ENCODE measurements at places on chromosomes 5 and 9.
A peak's percentile ranks its signal among the peaks of the same experiment; 100 is the strongest.

DNA sequence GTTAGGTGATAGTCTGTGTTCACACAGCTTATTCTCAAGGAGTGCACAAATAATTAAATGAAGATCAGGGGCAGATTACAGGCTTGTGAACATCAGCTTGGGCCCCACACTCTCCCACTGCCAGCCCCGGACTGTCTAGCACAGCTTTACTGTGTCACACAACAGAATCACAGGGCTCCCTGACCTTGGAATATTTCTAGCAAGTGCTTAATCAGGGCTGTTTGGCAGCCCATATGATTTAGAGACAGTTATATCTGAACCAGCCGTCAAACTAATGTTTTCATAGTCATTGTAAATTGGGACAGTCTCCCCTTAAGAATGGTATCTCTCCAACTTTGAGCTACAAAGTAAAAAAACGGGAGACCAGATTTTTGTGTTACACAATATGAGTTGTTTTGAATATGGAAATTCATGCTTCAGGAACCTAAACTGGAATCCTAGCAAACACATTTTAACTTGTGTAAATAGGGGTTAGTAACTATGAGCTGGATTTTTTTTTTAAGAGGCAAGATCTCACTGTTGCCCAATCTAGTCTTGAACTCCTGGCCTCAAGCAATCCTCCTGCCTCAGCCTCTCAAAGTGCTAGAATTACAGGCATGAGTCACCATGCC, 517.6 kb downstream of the BNC2 start:
- peak; percentile 22 for ATAC-seq

GRCh38 chr5:124796495-124796894, 50.1 kb upstream of the ZNF608 start:
- no peak for ATAC-seq

DNA sequence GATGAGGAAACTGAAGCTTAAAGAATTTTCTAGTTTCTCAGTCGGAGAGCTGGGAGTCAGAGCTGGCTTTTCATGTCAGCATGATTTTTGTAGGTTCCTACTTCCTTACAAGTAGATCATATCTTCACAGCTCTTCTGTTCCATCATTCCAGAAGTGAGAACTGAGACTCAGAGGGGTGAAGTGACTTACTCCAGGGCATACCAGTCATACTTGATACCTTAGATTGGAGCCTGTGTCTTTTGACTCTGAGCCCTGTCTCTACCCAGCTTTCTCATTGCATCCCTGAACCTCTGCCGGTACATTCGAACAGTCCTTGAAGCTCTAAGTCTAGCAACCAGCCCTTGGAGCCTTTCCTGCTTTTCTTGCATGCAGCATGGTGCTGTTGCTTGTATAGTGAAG, 53.3 kb downstream of the MCCC2 start:
- ATAC-seq, result no peak

DNA sequence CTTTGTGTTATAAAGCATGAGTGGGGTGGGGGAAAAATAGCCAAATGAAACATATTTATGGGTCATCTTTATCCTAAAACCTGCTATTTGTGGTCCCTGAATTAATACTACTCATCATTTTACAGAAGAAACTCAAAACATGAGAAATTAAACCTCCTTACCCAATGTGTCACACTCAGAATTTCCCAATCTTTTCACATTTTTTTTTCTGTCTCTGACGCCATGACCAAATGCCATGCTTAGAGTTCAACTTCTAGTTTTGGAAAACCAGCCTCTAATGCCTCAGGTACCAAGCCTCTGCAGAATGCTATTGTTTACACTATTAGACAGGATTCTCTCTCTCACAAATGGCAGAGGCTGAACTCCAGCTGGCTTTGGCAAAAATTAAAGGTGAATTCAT, 505.5 kb upstream of the WWC1 start:
- ATAC-seq, result no peak

DNA sequence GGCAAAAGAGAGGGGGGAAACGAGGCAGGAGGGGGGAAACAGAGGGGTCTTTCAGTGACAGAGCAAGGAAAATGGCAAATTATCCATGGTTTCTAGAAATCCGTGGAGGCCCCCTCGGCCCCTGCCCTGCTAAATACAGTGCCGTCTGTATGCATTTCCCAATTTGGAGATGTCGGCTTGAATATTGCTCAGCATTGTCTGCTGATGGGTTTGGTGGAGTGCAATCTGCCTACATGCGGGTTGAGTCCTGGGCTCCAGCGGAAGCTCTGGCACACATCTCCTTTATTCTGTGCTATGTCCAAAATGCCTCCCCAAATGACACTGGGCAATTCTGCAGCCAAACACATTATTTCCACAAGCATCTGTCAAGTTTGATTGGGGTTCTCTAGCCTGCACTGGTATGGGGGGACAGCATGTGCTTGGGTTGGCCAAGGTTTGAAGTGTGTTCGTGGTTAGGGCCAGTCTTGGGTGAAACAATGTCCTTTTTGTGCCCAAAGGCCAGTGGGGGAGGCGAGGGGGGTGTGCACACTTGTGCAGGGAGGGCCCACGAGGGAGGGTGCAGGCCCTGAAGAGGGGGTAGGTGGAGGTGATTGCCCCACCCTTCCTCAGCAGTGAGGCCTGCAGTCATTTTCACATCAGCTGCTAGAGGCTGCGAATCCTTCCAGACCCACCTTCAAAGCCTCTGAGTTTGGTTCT, 6.2 kb upstream of the NEUROG1 start:
- no peak for ATAC-seq

GRCh38 chr9:88645172-88645878, 110.3 kb downstream of the NXNL2 start:
- no peak for ATAC-seq

- ATAC-seq, result no peak
Observed at GRCh38 chr9:121227862-121228261, 26.2 kb upstream of the RAB14 start.

DNA sequence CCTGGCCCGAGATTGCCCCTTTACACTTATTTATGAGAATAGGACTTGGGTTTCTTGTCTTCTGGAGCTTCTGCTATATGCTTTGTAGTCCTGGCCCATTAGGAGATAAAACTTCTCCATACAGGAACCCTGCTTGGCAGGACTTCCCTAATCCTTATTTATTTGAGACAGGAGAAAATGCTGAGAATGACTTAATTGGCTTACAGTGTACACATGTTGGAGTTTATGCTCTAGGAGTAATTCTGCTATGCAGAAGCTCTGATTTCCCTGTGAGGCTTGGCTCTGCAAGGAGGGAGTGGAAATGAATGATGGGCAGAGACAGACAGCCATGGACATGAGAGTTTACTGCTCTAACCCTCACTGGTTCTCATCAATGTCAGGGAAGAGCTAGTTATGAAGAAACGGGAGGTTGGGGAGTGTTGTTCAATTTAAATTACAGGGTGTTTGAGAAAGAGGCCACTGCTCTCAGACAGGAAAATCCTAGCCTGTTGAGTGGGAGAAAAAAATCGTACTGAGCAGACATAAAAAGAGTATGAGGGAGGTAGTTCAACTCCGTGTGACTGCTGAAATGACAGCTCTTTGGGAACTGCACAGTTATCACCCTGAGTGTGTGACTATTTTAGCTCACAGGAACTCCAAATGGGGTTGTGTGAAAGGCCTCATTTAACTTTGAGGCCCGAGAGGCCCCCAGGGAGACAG, 37.5 kb downstream of the ACTBL2 start:
- ATAC-seq, result peak; percentile 10

DNA sequence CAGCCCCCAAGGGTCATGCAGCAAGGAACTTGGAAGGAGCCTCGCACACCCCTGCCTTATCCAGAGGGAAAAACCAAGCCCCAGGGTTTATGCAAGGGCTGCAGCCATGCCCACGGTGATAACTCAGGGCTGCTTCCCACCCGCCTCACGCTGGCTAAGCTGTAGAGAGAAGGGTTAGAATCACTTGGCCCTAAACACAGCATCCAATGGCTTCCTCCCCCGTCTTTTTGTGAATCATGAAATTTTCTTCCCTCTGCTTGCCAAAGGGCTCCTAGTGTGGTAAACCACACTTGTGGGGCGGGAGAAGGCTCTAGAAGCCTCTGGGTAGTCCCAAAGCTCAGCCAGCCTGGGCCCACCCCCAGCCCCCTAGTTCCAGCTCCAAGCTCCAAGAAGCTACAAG, 55.9 kb upstream of the ORM1 start:
- ATAC-seq, result no peak

- ATAC-seq, result no peak
Observed at GRCh38 chr5:38720554-38721361, 125.1 kb upstream of the OSMR start.

GRCh38 chr5:159441441-159441840, 111.2 kb upstream of the IL12B start:
- ATAC-seq, result peak; percentile 74

DNA sequence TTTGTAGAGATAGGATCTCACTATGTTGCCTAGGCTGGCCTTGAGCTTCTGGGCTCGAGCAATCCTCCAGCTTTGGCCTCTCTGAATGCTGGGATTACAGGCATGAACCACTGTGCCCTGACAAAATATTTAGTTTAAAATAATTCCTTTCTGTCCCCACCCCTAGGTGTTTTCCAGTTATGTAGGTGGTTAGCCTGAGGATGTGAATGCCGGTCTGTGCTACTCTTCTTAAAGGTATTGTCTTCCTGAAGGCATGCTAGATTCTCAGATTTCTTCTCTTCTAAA, 56.7 kb upstream of the BASP1 start:
- no peak for ATAC-seq

GRCh38 chr5:126363658-126364057, 59.6 kb upstream of the GRAMD2B start:
- no peak for ATAC-seq

- ATAC-seq, result no peak
Observed at GRCh38 chr5:115333164-115333563, 36.7 kb upstream of the CCDC112 start.

GRCh38 chr9:2809692-2810419, 34.0 kb downstream of the PUM3 start:
- ATAC-seq, result peak; percentile 91

- ATAC-seq, result no peak
Observed at GRCh38 chr5:132802044-132802684, 10.9 kb upstream of the SOWAHA start.

DNA sequence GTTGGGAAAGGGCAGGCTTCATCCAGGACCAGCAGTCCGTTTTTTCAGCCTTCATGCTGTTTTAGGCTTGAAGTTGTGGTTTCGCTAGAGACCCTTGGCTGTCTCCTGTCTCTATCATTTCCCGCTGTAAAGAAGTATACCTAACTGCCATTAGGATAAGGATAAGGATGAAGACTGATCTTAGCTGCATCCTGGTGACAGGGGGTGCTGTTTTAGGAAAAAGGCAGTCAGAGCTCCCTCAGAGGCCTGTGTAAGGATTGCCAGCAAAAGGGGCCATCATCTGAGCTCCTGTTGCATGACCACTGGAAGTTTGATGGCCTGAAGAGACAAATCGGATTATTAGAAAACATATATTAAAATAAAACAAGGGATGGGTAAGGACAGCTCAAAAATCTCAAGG, 64.8 kb upstream of the FGF10 start:
- no peak for ATAC-seq

DNA sequence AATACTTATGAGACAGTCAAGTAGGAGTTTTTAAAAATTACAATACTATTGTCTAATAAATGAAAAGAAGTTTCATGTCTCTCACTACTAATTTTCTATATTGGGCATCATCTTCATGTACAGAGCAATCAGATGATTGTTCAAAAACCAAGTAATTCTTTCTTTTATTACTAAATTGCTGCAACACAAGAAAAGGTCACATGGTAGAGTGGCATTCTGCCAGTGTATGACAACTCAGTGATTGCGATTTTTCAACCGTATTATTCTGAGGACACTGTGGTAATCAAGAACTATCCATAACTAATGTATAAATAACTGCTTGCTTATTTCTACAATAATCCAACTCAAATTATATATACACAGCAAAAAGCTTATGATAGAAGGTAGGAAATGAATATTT, 96.7 kb upstream of the GRHPR start:
- ATAC-seq, result no peak

- no peak for ATAC-seq
Observed at GRCh38 chr5:130624805-130625204, 540.3 kb downstream of the HINT1 start.

GRCh38 chr9:77170991-77171699, 6.2 kb upstream of the VPS13A start:
- ATAC-seq, result no peak

GRCh38 chr9:9893837-9894236, 719.0 kb downstream of the PTPRD start:
- no peak for ATAC-seq

DNA sequence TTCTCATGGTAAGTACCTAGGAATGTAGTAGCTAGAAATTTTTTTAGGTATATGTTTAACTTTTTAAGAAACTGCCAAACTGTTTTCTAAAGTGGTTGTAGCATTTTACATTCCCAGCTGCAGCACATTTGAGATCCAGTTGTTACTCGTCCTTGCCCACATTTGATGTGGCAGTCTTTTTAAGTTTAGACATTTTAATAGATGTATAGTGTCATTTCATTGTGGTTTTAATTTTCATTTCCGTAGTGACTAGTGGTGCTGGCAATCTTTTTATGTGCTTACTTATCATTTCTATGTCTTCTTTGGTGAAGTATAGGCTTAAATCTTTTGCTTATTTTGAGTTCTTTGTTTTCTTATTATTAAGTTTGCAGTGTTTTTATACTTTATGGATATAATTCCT, 171.6 kb downstream of the GAS1 start:
- ATAC-seq, result no peak

GRCh38 chr5:149886692-149887470, 57.7 kb downstream of the PDE6A start:
- no peak for ATAC-seq
